ENCODE measurements at places on chromosomes 7 and 10.

- no peak for DNase-seq
Observed at GRCh38 chr10:108454793-108455192, 1290.3 kb upstream of the SORCS1 start.

GRCh38 chr10:102281102-102281487 lies 35.8 kb downstream of the GBF1 start:
- DNase-seq, result no peak

DNA sequence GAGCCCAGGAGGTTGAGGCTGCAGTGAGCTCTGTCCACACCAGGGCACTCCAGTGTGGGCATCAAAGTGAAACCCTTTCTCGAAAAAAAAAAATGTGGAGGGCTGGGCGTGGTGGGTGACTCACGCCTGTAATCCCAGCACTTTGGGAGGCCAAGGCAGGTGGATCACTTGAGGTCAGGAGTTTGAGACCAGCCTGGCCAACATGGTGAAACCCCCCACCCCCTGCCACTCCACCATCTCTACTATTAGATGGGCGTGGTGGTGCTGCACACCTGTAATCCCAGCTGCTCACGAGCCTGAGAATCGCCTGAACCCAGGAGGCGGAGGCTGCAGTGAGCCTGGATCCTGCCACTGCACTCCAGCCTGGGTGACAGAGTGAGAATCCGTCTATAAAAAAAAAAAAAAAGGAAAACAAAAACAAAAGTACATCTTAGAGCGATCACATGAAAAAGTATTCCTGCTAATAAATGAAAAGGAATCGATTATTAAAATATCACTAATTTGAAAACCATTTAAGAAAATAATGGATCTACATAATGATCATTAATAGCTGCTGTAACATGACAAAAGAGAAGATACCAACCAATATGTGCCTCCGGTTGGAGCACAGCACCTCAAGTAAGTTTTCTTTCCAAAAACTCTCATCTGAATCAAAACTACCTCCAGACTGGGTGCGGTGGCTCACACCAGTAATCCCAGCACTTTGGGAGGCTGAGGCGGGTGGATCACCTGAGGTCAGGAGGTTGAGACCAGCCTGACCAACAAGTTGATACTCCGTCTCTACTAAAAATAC lies 4.9 kb downstream of the HNRNPF start:
- no peak for DNase-seq

GRCh38 chr10:114276671-114277070 lies 37.6 kb downstream of the VWA2 start:
- DNase-seq, result no peak

DNA sequence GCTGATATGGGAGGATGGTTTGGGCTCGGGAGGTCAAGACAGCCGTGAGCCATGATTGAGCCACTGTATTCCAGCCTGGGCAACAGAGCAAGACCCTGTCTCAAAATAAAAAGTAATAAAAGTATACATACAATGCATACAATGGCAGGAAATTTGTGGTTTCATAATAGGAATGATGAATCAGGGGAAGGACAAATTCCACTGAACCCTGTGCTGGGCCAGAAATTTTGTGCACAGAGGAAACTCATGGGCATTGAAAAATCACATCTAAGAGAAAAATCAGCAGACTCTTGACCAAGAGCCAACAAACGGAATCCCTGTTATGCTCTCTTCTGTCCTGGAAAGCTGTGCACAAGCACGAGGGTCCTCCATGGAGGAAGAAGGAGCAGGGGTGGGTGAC lies 35.1 kb downstream of the SEM1 start:
- no peak for DNase-seq

DNA sequence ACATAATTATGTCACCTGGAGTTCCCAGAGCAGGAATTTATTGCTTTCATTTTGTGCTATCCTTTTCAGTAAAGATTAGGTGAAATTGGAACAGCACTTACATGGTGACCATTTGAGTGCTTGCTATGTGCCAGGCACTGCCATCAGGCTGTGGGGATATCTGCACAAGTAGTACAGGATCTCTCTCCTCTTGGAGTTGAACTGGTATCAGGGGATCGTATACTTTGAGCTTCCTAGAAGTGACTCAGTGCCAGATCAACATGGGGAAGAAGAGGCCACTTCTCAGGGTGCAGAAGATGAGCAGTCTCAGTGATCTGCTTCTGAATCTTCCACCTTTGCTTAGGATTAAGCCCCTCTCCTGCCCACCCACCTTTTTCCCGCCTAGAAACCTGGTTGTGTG lies 29.5 kb downstream of the SGPL1 start:
- no peak for DNase-seq

DNA sequence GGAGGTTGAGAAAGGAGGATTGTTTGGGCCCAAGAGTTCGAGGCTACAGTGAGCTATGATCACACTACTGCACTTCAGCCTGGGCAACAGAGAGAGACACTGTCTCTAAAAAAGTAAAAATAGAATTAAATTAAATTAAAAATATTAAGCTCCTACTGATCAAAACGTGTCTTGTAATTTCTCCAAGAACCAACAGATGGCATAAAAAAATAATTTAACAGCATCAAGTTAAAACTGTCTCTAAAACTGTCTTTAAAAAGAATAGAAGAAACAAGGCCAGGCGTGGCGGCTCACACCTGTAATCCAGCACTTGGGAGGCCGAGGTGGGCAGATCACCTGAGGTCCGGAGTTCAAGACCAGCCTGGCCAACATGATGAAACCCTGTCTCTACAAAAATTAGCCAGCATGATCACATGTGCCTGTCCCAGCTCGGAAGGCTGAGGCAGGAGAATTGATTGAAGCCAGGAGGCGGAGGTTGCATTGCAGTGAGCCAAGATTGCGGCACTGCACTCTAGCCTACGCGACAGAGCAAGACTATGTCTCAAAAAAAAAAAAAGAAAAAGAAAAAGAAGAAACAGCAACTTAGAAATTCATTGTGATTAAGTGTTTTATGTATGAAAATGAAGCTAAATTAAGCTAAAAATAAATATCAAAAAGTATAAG lies 24.5 kb downstream of the MTPAP start:
- no peak for DNase-seq

DNA sequence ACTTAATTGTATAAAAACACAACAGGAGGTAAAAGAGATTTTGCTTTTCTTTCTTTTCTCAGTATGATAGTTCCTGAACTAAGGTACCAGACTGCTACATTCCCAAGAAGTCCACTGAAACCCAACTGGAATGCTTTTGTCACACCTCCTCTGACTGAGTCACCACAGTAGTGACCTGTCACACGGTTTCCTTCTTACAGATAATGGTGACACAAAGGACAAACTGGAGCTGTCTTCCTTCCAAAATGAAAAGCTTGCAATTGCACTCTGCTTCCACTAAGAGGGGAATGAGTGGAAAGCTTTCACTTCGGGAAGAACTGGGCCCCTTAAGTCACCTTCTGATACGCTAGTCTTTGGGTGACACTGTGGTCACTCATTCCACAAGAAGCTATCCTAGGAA lies 122.2 kb downstream of the KMT2E start:
- no peak for DNase-seq

DNA sequence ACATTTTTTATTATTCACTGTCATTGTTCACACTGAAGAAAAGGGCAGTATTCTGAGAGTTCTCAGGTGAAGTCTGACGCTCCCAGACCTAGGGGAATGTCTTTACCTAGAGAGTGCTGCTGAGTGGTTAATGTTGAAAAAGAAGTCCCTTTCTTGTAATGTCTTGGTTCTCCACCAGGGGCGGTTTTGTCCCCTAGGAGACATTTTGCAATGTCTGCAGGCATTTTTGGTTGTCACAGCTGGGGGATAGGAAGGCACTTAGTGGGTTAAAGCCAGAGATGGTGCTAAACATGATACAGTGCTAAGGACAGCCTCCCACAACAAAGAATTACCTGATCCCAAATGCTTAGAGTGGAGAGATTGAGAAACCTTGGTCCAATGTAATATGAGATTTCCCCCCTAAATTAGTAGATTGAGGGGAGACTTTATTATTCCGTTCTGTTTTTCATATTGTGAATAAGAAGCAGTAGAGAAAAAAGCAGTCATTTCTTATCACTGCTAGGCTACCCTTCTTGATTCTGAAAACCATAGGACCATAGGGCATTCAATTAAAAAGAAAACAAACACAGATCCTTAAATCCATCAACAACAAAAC lies 13.1 kb downstream of the UMAD1 start:
- peak; percentile 31 for DNase-seq

DNA sequence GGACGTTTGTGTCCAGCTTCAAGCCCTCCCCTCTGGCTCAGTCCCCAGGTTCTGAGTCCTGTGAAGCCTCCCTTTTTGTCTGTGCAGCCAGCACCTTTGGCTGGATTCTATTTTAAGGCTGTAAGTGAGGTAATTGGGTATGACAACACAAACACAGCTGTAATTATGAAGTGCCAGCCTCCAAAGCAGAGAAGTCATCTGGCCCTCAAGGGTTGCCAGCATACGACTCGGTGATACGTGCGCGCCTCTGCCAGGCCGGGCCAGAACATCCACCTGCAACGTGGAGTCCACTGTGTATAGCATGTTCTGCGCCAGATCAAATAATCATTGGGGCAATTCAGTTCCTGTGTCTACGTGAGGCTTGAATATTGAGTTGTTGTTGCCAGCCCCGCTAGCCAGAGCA lies 6.7 kb upstream of the FAM180A start:
- DNase-seq, result no peak

- peak; percentile 16 for DNase-seq
Observed at GRCh38 chr7:149067869-149068268, 22.6 kb downstream of the ZNF786 start.

DNA sequence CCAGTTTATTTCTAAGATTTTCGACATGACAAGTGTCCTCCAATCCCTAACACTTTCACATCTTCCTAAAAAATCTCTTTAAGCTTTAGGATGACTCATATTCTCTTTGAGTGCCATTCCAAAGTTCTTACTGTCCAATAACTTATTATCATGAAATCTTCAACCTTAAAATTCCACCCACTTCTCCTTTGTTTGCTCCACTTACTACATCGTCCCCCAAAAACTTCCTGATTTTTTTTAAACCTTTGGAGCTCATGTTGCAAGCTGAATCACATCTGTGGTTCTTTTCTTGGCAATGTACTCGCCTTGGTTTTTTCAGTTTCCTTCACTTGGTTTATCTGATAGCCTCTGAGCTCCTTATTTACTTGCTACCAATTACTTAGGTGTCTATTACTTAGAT lies 39.2 kb upstream of the JCAD start:
- no peak for DNase-seq

GRCh38 chr7:80298201-80298600 lies 163.6 kb downstream of the GNAI1 start:
- no peak for DNase-seq

DNA sequence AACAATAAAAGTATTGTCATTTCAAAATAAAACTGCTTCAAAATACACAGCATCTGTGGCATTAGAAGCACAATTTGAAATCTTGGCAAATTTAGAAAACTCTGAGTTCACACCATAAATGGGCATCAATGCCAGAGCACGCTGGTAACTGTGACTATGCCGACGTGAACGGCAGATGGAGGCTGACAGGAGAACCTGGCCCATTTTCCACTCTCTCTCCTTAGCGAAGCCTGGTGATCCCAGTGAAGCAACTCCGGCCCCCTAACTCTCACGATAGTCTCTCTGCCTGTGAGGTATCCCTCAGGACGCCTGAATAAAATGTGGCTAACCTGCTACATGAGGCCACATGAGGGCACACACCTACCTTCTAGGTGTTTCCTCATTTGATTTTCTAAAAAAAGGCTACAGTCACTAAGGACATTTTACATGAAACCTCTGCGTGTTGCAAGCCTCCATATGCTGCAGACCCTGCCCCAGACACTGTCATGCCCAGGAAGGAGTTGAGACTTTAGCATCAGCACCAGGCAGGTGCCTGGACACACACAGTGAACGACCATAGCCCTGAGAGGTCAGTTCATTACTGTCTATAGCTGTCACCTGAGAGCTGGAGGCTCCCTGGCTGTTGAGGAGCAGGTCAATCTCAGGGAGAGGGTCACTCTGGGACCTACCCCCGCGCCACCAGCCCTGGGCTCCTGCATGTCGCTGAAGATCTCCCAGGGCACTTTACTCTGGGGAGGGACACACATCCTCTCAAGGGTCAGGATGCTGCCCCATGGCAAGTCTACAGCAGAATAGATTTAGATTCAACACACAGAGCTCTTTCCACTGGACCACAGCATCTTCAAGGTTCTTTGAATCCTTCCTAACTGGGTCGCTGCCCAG lies 62.9 kb upstream of the CAMK2B start:
- DNase-seq, result no peak

DNA sequence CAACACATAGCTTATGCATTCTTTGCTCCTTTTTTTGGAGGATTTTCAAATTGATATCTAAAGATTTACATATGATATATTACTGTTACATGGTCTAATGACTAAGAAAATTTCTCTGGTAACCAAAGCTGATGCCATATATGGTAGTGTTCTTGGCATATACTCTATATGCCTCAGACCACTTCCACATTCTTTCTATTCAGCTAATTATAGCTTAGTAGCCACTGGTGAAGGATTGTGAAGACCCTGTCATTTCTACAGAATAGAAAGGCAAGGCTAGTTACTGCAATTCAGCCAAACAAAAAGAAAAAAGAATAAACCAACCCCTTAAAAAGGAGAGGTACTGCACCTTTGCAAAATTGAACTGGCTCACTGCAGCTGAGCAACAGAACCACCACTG lies 3.7 kb downstream of the PURB start:
- no peak for DNase-seq

GRCh38 chr10:5095687-5096086 lies 1.5 kb downstream of the AKR1C3 start:
- no peak for DNase-seq

GRCh38 chr7:82039621-82040020 lies 269.8 kb upstream of the HGF start:
- DNase-seq, result no peak

DNA sequence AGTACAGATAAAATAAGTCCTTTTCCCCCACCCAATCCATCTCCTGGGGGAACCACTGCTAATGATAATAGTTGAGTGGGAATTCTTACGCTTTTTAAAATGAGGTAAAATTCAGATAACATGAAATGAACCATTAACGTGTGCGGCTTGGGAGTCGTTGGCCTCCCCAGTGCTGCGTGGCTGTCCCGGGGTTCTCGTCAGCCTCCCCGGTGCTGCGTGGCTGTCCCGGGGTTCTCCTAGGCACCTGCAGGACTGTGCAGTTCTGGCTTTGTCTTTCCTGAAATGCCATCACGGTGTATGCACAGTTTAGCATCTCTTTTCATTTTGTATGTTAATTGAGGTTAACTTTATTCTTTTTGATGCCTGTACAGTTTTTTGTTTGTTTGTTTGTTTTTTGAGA lies 13.5 kb downstream of the SUN1 start:
- no peak for DNase-seq

DNA sequence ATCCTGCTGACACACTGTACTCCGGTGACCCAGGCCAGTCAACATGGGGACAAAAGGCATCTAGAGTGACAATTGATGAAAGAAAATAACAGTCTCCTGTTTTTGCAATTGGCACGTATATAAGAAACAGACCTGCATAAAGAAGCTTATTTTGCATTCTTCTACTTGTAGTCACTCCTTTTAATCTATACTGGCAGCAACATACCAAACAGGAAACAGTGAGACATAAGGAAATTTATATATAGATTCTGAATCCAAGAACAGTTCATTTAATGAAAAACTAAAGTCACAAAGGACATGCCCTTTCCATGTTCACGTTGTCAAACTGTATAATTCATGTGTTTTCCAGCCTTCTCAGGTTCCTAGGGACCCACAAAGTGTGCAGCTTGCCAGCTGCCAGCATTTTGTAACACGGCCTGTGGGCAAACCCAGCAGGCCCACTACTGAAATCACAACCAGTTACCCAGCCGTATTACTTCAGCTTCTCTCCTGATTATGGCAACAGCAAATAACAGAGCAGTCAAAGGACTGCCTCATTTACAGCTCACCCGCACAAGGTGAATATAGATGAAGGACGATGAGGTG lies 72.3 kb downstream of the AMPH start:
- no peak for DNase-seq

GRCh38 chr10:53122281-53122680 lies 349.7 kb upstream of the MBL2 start:
- no peak for DNase-seq

Measured in CD4-positive, alpha-beta T cell treated with Interleukin-17A for 4 hours (primary cell).